WTC11 (cell line): ENCODE measurements at places on chromosomes 5 and 9.
A peak's percentile ranks its signal among the peaks of the same experiment; 100 is the strongest.

- DNase-seq, result no peak
Measured at GRCh38 chr5:81395262-81395661, 1.3 kb upstream of the ACOT12 start.

GRCh38 chr5:154761046-154761736 lies 6.0 kb downstream of the LARP1 start:
- DNase-seq, result no peak

DNA sequence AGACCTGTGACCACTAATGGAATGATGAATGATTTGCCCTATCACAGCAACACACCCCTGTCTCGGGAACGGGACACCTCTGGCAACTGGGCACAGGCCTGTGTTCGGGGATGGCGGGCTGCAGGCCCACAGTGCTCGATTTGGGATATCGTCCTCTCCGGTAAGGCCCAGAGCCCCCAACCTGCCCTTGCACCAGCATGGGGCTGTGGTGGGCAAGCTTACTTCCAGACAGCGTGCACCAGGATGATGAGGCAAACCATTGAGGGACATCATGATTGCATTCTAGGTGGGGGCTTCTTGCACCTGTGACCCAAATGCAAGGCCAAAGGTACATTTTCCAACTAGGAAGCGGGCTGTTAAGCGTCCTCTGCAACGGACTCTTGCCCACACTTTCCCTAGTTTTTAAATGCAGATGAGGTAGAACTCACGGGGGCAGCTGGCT lies 275.4 kb downstream of the FSTL4 start:
- no peak for DNase-seq

- DNase-seq, result no peak
Measured at GRCh38 chr9:92966518-92966800, 19.1 kb downstream of the FGD3 start.

- DNase-seq, result no peak
Measured at GRCh38 chr5:32543291-32543690, 42.1 kb upstream of the SUB1 start.

DNA sequence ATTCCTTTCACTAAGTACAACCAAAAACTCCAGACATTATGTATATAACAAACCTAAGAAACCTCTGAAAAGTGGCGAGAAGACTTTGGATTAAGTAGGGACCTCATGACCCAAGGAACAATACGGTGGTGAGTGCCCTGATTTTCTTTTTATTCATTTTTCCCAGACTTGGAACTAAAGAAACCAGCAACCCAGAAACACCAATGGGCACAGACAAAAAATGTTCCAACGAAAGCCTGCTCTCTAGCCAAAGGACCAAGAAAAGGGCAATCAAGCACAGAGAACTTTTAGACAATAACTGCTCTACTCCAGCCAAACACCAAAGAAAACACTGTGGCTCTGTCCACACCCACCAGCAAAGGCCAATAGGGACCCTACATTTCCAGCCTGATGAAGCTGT lies 66.2 kb upstream of the SSBP2 start:
- DNase-seq, result no peak

DNA sequence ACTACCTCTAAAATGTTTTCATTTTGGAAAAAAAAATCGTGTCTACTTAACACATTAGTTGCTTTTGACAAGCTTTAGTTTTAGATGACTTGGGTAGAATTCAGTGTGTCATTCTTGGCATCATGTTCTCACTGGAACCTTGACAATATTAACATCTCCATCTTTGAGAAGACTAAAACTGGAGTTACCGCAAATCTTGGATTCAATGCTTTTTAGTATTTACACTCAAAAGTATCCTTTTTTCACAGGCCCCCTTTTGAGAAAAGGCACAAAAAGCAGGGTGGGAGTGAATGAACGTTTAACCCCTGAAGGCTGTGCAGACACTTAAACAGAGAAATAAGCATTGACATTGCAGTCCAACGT lies 549.1 kb downstream of the CSNK1G3 start:
- DNase-seq, result no peak

DNA sequence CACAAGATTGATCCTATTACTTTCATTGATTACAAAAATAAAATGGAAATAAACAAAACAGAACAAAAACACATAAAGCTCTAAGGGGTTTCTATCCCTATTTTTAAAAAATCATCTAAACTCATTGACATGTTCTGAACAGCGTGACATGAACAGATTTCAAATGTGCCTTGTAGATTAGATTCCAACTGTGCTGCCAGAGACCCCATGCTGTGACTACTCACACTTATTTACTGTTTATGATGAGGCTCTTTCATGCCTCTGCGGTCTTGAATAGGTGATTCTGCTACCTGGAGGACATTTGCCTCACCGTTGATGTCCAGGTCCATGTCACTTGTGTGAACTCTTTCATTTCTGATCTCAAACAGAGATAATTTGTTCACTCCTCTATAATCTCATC lies 990.2 kb downstream of the CDH12 start:
- DNase-seq, result no peak

DNA sequence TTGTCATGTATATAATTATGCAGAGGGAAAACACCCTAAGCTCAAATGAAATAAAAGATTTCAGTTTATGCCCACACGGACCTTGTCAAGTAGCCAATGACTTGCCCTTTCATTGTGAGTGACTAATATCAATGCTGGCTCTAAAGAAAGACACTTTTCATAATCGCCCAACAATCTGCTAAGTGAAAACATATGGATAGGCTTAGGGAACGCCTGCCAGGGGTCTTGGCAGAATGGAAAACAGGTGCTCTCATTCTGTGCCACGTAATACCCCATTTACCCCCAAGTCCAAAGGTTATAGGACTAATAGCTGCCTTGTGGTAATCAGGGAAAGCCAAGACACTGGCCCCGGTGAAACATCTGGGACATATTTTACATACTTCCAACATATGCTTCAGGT lies 157.7 kb downstream of the SLF1 start:
- DNase-seq, result no peak

DNA sequence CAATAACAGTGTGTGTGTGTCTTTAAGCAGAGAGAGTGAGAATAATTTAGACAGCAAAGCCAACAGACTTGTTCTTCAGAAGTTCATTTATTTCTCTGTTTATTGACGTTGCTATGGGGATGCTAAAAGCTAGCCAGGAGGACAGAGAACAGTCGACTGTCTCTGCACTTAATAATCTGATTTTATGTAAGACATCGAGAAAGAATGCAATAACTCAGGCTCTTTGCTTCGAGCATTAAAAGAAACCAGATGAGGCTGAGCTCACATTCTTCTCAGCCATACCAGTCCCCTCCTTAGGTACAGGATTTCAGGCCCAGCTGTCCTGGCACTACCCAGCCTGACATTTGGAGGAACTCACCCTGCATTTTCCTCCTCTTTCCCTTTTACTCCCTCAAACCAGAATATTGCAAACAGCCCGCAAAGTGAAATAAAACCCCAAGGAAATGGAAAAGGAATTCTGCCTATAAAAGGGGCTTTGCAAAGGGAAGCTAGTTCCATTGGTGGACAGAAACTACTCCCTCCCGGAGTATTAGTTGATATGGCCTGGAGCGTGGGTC lies 44.5 kb upstream of the DPYSL3 start:
- DNase-seq, result no peak

- no peak for DNase-seq
Measured at GRCh38 chr5:157613385-157614245, 38.0 kb upstream of the ADAM19 start.

DNA sequence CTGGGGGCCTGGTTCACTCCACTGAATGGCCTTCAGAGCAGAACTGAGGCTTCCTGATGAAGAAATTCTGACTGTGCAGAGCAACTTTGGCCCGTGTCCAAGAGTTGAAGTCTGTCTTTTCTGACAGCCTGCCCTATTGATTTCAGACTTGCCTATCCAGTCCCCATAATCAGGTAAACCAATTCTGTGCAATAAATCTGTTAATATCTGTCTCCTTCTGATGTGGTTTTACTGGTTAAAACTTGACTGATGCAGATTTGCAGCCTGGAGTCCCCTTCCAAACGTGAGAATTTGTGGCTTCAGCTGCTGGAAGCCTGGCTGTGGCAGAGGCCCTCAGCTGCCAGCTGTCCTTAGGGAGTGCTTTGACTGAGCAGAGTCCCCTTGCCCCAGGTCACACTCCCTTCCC lies 283.9 kb upstream of the ANKRD55 start:
- no peak for DNase-seq

DNA sequence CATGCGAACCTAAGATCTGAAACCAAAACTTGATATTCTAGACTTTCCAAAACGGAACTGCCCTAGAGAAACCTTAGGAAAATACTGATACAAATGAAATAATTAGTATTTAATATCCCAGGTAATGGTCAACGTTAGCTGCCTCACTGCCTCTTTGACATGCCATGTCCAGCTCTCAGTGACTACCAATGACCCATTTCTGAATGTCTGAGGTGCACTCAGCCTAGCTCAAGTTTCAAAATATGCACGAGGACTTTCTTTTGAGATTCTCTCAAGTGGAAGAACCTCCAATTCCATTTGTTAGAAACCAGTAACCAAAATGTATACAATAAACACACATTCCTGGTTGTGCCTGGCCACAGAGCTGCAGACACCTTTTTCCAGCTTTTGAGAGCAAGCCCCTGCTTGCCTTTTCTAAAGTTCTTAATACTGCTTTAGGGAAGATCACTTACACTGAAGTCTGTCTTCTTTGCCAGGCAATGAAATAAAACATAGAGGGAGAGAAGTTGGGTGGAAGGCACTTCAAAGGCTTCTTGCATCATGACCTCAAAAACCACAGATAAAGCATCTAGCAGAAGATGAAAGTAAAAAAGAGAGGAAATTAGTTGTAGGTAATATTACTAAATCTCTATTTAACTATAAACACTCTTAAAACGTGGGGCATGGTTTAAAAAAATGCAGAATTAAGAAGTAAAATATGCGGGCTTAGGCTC lies 87.9 kb downstream of the MRPS27 start:
- DNase-seq, result no peak

GRCh38 chr5:151523335-151523734 lies 67.8 kb downstream of the FAT2 start:
- DNase-seq, result peak; percentile 62

DNA sequence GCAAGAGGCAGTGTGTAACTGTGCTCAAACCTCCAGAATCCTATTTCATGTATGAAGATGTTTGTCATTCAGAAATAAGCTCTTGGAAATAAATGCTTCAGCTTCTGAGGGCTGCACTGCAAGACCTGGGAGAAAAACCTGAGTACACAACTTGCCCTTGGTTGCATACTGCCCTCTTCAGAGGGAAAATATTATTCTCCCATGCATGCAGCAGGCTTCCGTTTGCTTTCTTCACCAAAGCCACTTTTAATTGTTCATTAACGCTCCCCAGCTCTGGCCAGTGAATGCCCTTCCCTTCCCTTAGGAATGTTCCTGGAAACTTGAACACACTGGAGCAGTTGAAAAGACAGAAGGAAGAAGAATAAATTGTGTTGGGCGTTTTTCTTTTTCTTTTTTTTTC lies 2.5 kb upstream of the WHRN start:
- no peak for DNase-seq

GRCh38 chr9:110197330-110198187 lies 10.4 kb downstream of the C9orf152 start:
- DNase-seq, result no peak

DNA sequence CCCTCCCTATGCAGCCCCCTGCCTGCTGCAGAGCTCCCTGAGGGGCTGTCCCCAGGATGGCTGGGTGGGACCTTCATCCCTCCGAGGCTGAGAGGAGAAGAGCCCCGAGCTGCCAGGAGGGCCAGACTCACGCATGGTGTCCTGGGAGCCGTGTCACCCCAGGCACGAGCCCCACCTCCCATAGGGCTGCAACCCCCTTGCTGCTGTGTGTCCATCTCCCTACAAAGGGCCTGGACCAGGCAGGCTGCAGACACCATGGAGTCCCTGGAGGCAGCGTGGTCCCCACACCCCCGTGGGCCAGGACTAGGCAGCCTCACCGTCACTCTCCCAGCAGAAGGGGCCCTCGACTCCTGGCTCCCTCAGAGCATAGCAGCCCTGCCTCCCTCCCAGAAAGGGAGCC lies 11.2 kb upstream of the SEC16A start:
- no peak for DNase-seq

DNA sequence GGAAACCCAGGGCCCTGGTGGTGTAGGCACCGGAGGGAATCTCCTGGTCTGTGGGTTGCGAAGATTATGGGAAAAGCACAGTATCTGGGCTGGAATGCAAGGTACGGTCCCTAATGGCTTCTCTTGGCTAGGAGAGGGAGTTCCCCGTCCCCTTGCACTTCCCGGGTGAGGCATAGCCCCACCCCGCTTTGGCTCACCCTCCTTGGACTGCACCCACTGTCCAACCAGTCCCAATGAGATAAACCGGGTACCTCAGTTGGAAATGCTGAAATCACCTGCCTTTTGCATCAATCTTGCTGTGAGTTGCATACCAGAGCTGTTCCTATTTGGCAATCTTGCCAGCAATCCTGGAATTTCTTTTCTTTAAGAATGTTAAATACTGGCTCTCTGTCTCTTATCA lies 1429.1 kb downstream of the MAT2B start:
- DNase-seq, result no peak

DNA sequence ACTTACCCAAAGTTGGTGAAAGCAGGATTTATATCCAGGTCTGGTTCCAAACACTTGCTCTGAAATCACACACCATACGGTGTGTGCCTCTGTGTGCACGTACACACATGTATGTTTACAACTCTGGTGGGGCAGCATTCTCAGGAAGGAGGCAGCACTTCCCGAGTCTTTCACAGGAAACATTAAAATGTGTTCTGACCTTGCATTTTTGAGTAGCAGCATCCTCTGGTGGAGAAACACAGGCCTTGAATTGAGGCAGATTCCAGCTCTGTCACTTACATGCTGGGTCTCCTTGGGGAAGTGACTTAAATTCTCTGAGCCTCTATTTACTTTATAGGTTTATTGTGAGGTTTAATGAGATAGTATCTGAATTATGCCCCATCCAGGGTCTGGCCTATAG lies 126.4 kb downstream of the RGS3 start:
- DNase-seq, result no peak

DNA sequence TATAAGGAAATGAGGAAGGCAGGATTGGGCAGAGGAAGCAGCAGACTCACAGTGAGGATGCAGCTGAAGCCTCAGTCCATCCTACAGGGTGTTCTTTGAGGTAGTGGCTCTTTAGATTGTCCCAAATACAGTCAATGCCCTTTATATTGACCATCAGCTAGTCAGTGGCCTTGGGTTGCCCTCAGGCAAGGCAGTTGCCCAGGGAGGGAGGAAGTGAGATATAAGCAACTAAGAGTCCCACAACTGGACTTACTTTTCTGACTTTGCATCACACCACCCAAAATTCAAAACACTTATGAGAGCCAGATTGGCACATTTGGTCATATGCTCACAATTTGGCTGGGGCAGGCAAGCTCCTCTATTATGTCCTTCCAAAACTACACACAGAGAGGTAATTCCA lies 9.4 kb upstream of the SLC12A2 start:
- no peak for DNase-seq
